ENCODE measurements at places on chromosomes 3 and 15.
A peak's percentile ranks its signal among the peaks of the same experiment; 100 is the strongest.

DNA sequence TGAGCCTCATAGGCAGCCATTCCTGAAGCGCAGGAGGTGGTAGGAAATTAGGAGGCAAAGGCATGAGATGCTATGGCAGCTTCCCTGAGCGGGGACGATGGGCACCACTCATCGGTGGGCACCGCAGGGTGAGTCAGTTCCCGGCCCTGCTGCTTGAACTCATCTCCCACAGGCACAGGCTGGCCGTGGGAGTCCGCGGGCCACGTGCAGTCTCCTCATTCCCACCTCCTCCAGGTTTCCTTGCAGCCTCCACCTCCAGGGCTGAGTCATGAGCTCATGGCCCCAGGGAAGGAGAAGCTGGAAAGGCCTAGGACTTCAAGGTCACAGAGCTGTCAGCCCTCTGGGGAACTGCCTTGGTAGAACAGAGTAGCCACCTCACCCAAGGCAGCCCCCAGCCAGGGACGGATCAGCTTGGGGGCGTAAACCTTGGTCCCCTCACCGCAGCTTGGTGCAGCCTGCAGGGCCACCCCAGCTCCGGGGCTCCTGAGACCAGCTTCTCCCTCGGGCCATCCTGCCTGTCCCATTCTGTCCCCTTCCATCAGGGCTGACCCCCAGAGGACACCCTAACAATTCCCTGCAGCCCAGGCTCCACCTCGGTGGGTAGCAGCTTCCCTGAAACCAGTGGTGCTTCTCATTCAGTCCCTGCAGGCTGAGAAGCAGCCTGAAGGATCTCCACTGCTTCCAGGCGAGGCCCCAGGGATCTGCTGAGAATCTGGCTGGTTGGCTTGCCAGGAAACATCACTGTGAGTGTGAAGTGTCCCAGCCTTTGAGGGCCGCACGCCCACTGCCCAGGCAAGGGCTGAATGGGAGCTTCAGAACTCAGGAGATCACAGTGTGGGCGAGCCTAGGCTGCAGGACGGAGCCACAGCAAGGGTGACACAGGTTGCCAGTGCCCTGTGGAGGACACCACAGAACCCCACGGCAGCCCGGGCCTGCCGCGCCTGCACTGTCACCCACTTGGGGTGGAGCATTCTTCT is 150.7 kb upstream of the MEF2A start:
- DNase-seq, result no peak

GRCh38 chr3:105847452-105847851 is 21.4 kb downstream of the CBLB start:
- DNase-seq, result no peak

GRCh38 chr3:39122813-39123212 is 15.3 kb downstream of the TTC21A start:
- DNase-seq, result no peak

DNA sequence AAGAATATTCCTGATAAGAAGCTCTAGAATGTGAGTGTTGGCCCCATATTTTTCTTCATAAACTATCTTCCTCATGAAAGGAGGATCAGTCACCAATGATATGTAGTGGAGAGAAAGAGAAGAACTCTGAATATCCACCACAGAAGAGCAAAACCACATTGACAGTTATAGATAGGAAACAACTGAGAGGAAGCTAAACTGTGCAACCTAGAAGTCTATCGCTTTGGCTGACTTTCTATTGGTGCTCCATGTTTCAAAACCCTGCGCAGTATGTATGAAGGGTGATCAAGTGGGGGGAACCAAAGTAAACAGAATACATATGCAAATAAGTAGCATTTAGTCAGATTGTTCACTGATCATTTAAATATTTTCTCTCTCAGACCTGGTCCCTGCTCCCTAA is 41.0 kb upstream of the ZNF280D start:
- no peak for DNase-seq

DNA sequence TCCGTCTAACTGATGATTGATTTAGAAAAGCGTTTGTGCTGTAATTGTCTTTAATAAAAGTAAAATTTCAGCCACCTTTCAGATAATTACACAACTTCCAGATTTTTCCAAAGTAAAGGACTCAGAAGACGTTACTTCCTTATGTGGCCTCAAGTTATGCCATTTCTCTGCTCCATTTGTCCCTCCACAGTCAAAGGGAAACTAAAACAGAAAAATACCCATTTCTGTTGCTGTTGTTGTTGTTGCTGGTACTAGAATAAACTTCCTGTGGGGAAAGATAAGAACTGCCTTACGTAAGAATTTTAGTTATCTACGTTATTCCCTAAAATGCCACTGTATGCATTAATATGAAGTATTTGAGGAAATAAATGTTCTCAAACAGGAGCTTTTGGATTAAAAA is 153.9 kb downstream of the P3H2 start:
- DNase-seq, result no peak

GRCh38 chr3:56903231-56903782 is 101.6 kb upstream of the ARHGEF3 start:
- DNase-seq, result no peak

GRCh38 chr3:28934126-28934813 is 346.6 kb upstream of the RBMS3 start:
- no peak for DNase-seq

GRCh38 chr15:94887391-94887790 is 656.0 kb downstream of the MCTP2 start:
- peak; percentile 8 for DNase-seq

GRCh38 chr15:25427861-25428260 is 11.0 kb downstream of the UBE3A start:
- DNase-seq, result no peak

GRCh38 chr3:44906997-44907396 is 32.6 kb downstream of the TGM4 start:
- DNase-seq, result no peak

- DNase-seq, result no peak
Observed at GRCh38 chr15:70269311-70269911, 171.7 kb upstream of the TLE3 start.

GRCh38 chr15:64883997-64884511 is 27.6 kb upstream of the ANKDD1A start:
- peak; percentile 96 for DNase-seq

GRCh38 chr3:40464339-40465110 is 7.4 kb downstream of the RPL14 start:
- DNase-seq, result no peak

DNA sequence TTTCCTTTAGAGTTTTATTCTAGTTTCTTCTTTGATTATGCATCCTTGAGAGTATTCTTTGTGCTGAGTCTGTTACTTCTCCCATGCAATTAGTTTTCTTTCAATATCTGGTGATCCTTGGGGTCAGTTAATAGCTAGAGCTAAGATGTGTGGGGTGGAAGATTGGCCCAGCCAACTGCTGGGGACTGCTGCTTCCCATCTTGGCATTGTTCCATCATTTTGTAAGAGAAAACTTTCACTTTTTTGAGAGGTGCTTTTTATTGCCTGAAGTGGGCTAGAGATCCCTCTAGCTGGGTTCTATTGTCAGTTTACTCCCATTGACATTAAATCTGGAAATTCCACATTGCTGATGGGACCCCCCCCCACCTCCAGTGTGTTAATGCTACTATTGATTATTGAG is 15.4 kb downstream of the BCL2L10 start:
- DNase-seq, result peak; percentile 34

DNA sequence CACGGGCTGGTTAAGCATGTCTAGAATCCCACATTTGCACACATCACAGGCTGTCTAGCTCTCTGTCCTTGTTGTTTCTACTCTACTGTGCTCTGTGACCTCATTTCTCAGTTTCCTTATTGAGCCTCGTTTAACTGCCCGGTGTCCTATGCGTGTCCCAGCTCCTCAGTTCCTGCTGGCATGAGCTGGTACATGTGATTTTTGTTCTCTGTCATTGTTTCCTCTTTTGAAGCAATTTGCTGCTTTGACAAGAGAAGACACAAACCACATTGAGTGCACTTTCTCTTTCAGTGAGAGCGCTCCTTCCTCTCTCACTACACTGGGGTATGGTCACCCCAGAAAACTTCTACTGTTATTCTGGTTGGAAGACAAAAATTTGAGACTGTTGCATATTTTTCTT is 563.5 kb downstream of the PDCD6IP start:
- no peak for DNase-seq

DNA sequence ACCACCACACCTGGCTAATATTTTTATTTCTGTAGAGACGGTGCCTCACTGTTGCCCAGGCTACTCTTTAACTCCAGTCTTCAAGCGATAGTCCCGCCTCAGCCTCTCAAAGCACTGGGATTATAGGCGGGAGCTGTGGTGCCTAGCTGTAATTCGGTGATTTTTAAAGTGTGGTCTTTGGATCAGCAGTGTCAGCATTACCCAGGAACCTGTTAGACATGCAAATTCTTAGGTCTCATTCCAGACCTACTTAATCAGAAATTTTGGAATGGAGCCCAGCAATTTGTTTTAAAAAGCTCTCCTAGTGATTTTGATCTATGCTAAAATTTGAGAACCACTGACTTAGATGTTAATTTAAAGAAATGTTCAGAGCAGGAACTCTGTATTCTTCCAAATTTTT is 51.9 kb downstream of the GOLM2 start:
- DNase-seq, result peak; percentile 90

DNA sequence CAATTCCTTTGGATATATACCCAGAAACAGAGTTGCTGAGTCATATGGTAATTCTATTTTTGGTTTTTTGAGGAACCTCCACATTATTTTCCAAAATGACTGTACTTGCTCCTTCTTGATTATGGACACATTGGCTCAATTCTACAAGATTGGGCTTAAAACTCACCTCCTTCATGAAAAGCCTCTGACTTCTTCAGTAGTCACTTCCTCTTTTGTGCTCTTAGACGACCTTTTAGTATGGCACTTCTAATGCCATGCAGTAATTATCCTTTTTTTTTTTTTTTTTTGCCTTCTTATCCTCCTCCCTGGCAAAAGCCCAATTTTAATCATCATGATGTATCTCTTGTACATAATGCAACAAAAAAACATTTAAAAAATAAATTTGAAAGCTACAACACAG is 33.0 kb upstream of the ABHD17C start:
- no peak for DNase-seq

- no peak for DNase-seq
Observed at GRCh38 chr3:20776286-20776685, 590.3 kb upstream of the SGO1 start.

Data from iris pigment epithelial cell (primary cell).